ENCODE measurements at places on chromosomes 7 and 10.

DNA sequence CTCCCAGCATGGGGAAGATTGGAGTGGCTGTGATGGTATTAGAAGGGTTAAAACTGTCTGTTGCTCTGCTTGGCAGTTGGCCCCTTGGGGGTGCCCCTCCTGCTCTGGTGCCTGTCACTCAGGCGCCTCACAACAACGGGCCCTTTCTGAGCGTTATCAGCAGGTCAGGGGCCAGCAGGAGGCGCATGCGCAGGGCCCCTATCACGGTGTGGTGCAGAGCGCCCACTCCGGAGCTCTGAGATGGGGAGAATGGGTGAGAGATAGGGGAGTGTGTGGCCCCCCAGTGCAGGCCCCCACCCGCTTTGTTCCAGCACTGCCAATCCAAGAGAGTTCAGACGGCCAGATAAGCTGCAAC is 24.8 kb downstream of the GBX1 start:
- DNase-seq, result no peak

DNA sequence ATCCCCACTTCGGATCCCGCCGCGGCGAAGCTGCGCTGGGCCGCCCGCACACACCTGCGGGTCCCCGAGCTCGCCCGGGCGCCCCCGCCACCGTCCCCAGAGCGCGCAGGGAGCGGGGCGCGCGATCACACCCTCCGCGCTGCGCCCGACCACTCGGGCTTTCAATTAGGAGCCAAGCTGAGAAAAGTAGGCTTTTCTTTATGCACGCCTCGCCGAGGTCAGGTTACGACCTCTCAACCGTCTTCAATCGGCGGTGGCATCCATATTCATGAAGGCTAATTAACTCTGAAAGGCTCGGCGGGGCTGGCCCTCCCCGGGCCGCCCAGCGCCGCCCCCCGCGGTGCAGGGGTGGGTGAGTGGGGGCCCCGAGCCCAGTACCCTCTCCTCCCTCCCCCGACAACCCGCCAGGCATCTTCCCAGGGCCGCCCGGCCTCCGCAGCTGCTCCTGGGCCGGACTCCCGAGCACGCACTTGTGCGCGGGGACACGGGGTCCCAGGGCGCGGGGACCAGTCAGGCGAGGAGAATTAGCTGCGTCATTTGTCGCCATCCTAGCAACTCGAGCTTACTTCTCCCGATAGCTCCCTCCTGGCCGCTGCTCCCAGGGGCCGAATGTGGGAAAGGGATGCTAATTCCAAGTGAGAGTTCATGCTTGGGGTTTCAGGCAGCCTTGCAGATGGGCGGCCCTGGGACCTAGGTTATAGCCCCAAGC is 155.5 kb upstream of the LYZL2 start:
- peak; percentile 28 for DNase-seq

DNA sequence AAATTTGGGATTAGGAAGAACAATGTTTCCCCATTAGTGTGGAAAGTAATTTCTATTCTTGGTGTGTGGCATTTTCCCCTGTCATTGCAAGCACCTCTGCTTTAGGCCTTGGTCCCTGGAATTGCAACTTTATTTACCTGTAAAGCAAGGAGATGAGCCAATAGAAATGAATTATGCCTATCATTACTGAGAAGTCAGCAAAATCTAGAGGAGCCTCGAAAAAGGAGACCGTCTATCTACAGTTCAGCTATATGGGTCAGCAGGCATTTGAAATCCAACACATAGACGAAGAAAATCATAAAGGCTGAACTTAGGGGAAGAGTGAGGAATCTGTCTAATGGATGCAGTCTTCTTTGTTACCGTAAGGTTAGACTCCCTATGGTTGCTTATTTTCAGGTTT is 161.1 kb downstream of the CCDC71L start:
- no peak for DNase-seq

GRCh38 chr7:151850491-151851124 is 26.3 kb downstream of the PRKAG2 start:
- DNase-seq, result no peak

DNA sequence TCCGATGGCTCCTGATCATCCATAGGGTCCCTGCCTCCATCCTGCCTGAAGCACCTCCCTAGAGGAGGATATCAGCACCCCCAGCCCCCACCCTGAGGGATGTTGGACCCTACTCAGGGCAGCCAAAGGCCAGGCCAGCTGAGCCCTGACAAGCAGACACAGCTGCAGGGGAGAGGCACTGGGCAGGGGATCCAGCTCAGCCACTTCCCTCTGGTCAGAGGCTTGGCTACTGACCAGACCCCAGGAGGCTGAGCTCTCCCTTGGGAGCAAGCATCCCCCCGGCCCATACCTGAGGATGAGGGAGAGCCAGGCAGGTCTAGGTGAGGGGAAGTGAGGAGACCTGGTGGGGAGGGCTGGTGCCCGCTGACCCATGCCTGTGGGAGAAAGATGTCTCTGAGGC is 6.6 kb downstream of the LDB3 start:
- DNase-seq, result no peak

GRCh38 chr7:76064208-76064970 is 16.5 kb downstream of the MDH2 start:
- DNase-seq, result no peak

DNA sequence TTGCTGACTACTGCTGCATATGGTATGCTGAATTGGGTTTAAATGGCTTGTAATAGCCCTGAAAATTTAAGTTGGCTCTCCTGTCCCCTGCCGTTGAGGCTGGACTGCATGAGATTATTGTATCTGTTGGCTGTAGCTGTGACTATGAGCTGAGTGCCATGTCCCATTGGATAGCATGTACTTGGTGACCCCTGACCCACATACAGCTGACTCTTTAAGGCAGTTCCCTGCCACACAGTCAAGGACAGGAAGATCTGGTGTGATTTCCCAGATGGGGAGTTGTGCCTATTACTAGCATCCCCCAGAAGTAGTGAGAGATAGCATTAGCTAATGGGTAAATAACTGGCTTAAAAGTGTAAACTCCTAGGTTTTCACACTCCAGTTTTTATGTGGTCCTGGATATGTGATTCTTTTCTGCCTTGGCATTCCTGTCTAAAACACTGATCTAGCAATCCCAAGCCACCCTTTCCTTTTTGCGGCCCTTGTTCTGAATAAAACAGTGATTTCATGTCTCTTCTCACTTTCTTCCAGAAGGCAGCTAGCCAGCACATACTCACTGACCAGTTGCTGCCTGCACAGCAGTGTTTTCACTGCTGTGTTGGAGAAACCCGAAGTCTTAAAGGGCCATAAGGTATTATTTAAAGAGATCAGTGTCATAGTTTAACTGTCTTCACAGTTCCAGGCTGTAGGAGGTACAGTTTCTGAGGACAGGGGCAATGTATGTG is 35.9 kb downstream of the LRRC4 start:
- no peak for DNase-seq

DNA sequence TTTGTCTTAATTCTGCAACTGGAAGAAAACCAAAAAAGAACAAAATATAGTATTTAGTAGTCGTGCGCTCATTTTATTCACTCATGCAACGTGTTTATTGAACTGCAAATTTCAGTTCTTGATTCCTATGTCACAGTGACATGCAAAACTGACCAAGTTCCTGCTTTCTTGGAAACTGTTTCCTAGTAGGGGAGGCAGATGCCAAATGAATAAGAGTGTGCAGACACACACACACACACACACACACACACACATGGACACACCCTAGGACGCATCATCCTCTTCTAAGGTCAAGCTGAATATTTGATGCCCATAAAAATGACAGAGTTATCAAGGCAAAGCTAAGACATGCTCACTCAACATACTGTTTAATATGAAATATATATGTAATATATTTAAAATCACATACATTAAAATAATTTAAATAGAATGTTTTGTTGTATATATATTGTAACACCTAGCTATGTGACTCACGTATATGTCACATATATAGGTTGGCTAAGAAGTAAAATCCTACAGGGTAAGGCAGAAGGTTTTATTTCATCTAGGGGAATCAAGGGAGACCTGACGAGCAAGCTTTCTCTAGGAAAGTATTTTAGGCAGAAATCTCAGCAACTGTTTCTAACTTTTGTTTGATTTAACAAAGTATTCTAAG is 79.6 kb downstream of the SVIL start:
- DNase-seq, result peak; percentile 2
